Tibial artery (tissue), 4 donors: ENCODE measurements at places on chromosomes 1 and 21.
A peak's percentile ranks its signal among the peaks of the same experiment; 100 is the strongest.

DNA sequence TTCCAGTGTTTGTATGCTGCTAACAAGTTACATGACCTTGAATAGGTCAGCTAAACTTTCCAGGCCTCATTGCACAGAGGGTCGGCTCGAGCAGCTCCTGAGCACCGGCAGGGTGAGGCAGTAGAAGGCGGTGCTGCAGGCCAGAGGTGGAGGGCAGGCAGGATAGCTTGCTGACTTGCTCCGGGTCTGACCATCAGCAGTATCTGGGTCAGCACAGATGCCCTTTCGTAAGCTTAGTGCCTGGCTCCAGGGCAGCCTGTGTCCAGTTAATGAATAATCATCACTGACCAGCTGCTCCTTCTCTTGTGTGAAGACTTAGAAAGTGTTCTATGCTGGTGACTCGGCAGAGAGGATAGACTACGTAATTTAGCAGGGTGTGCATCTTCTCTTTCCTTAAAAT, 6.9 kb downstream of the MAPKAPK2 start:
- DNase-seq = no peak

DNA sequence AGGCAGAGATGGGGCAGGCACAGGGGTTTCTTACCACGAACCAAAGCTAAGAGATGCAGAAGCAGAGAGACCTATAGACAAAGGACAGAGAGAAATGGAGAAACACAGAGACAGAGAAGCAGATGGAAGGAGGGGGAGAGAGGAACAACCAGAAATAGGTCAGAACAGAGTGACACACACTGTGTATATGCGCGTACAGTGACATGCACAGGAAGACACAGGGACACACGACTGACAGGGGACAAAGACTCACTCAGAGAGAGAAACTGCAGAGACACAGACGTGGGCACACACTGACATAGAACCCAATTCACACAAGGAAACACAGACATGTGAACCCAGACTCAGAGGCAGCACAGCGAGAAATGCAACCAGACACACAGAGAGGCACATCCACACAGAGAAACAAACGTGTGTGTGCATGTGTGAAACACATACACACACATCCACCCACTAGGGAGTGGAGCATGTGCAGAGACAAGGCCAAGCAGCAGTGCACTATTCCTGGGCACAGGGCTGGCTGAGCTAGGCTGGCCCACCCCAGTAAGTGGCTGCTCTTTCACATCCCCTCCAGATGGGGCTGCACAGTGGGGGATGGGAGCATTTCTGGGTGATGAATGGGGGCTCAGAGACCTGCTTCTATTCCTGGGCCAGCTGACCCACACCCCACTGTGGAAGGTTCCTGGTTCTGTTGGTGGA, 123.4 kb upstream of the CSF3R start:
- DNase-seq = no peak

GRCh38 chr1:248810727-248811513, 14.8 kb downstream of the SH3BP5L start:
- DNase-seq = peak; percentile 47

- DNase-seq = no peak
Measured at GRCh38 chr1:46577671-46578070, 26.2 kb upstream of the KNCN start.

DNA sequence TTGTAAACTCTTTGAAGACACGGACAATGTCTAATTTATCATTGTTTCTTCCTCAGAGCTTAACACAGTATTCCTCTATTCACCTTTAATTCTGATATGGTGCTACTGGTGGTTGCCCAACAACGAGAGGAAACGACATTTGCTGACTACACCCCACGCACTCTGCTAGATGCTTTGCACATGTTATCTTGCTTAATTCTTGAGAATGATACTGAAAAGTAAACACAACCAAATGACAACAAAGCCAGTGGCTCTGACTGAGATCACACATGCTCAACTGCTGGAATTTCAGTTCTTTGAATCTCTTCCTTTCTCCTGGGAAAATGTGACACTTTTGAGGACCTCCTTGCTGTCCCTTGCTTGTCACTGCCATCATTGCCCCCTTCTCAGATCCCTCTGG, 37.2 kb upstream of the DDAH1 start:
- no peak for DNase-seq

DNA sequence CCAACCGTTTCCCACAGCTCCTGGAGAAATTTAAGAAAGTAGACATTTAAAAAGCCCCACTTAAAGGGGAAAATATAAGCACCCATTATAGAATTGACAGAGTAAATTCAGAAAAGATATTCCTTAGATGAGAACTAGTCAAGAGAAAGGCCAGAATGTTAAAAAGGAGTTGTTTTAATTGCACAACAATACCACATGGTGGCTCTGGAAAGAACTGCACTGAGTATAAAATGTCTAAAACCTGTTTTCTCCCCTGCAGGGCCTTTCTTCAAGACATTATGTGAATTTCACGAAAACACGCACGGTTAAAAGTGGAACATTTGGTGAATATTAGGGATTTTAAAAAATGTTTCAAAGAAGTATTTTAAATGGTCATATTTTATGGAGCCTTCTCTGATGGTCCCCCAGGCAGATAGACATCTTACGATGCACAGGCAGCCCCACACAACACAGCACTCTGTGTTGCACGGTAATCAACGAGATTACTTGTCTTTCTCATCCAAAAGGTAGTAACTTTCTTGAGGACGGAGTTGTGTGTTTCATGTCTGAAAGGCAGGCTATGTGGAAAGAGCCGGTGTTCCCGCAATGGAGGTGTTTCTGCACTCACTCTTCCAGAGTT, 101.9 kb downstream of the PRRX1 start:
- no peak for DNase-seq

DNA sequence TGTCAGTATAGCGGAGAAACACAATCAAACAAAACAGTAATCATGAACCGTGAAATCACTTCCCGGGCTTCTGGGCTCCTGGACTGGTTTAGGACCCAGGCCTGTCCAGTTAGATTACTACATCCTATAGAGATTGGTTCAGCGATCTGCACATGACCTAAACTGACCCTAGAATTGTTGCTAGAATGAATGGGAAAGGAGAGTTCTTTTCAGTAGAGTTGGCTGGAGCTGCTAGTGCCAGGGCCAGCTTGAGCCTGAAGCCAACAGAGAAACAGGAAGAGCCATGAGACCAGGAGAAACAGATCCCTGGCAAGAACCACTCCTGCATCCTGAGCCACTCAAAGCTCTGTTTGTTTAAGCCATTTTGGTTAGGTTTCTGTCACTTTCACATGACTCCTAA, 474.3 kb upstream of the C1orf87 start:
- DNase-seq = no peak

GRCh38 chr21:44450999-44451398, 4.3 kb upstream of the LRRC3 start:
- DNase-seq = no peak

GRCh38 chr1:160189649-160190625, at the start of gene CASQ1:
TSS of gene CASQ1 (plus strand) at chr1:160190575. CDS start at chr1:160190752, 177 bp downstream.
- peak; percentile 89 for DNase-seq

GRCh38 chr1:201795066-201795465, 33.9 kb upstream of the IPO9 start:
- no peak for DNase-seq

- no peak for DNase-seq
Measured at GRCh38 chr1:41954533-41954944, 35.8 kb upstream of the HIVEP3 start.

DNA sequence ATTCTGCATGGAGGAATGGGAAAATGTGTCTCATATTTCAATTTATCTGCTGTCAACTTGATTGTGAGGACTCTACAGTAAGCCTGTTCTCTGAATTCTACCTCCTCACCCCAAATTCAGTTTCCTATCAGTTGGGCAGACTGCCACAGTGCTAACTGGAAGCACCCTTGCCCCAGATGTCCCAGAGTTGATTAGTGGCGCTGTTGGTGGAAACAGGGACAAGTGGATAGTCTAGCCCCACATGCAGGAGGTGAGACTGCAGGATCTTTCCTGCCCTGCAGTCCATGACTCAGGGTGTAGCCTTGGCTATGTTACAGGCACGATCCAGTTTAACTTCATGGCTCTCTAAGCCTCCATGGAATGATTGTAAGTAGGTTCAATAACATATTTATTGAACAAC, 22.1 kb downstream of the ADAM30 start:
- no peak for DNase-seq

- no peak for DNase-seq
Measured at GRCh38 chr1:172408958-172409357, 11.5 kb upstream of the C1orf105 start.

DNA sequence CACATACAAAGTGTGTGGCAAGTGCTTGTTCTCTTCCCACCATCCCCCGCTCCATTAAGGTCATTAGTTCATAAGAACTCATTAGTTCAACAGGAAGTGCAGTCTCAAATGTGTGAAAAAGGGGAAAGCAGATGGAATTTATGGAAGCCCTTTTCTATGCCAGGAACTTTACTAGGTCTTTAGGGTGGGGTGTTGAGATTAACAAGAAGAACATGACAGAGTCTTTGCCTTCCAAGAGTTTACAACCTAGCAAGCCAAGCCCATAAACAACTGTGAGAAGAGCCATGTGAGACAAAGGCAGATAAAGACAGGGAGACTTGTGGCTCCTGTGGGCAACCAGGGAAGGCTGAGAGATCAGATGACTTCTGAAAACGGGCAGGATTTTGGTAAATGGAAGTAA, 21.4 kb downstream of the PLEKHA6 start:
- no peak for DNase-seq

- no peak for DNase-seq
Measured at GRCh38 chr1:231817801-231818200, 191.2 kb downstream of the DISC1 start.

GRCh38 chr1:166910396-166910994, 34.4 kb upstream of the TADA1 start:
- no peak for DNase-seq

- DNase-seq = no peak
Measured at GRCh38 chr1:106907795-106908194, 148.7 kb upstream of the PRMT6 start.

DNA sequence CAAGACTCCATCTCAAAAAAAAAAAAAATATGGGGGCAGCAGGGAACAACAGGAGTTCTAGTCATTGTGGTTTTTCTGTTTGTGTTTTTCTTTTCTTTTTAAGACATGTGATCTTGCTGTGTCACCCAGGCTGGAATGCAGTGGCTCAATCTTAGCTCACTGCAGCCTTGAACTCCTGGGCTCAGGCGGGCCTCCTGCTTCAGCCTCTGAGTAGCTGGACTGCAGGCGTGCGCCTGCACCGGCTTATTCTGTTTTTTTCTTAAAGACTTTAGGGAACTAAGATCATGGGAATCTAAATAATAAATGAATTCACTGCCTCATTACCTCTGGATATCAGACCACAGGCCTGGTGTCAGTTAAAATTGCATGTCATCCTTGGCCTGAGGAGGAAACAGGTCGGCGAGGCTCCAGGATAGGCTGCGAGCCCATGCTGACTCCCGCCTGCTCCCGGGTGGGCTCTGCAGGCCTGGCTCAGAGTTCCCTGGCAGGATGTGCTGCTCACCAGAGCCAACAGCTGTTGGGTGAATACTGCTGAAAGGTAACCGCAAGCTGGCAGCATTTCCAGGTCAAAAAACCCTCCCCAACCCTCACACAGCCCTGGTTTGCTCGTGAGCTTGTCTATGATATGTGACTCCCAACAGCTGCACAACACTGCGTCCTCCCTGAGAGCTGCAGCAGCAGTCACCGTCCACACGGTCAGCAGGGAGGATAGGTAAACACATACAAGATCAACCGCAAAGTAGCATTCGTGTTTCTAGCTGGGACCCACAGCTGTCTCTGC, 58.1 kb downstream of the SCCPDH start:
- no peak for DNase-seq

GRCh38 chr1:220906561-220907334, 27.5 kb downstream of the HLX start:
- DNase-seq = no peak

GRCh38 chr1:16155537-16156410, at the start of gene EPHA2:
TSS of gene EPHA2 (minus strand) at chr1:16156069. CDS start at chr1:16155932, 137 bp downstream.
- DNase-seq = peak; percentile 90

- DNase-seq = no peak
Measured at GRCh38 chr1:169682071-169682470, 29.3 kb downstream of the SELL start.

- DNase-seq = no peak
Measured at GRCh38 chr1:47830641-47831333, 166.4 kb downstream of the TRABD2B start.

- DNase-seq = no peak
Measured at GRCh38 chr1:198304431-198304830, 147.6 kb downstream of the NEK7 start.

- no peak for DNase-seq
Measured at GRCh38 chr1:41862384-41863221, 56.1 kb downstream of the HIVEP3 start.

DNA sequence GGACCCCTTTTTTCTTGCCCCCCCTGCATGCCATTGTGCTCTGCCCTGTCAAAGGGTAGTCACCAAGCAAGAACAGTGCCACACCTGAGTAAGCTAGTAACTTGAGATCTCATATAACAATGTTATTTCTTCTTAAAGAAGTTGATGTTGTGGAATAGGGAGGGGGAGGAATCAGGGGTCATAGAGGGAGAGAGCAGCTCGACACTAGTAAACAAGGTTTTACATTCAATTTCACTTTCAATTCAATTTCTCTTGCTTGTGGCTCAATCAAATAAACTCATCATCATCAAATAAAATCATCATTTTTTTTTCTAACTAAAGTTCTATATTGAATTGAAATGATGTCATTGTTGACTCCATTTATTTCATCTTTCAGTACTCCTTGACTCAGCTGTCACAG, 106.4 kb downstream of the CRB1 start:
- no peak for DNase-seq

- no peak for DNase-seq
Measured at GRCh38 chr1:6459850-6460265, 6.1 kb downstream of the TNFRSF25 start.

DNA sequence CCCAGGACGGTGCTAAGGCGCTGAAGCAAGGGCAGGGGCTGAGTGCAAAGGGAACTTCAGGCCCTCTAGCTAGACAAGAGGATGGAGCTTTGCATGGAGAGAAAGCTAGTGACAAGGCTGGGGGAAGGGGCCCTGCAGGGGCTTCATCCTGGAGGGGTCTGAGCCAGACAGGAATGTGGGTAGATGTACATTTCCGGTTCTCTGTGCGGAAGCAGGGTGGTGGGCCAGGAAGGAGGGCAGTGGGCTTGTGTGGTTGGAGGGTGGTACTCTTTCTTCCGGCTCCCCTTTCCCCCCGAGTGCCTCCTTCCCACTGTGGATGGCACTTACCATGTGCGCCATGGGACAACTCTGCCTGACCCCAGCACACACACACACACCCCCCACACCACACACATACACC, 1.5 kb downstream of the KISS1 start:
- no peak for DNase-seq

DNA sequence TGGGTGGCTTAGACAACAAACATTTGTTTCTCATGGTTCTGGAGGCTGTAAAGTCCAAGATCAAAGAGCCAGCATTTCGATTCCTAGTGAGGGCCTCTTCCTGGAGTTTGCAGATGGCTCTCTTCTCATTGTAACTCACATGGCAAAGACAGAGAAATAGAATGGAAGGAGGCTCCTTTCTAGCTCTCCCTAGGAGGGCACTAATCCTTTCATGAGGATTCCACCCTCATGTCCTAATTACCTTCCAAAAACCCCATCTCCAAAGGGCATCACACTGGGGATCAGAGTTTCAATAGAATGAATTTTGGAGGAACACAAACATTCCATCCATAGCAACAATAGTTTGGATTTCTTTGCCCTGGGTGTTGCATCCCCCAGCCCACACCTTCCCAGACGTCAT, 247.3 kb downstream of the TTLL7 start:
- no peak for DNase-seq

- no peak for DNase-seq
Measured at GRCh38 chr1:52503706-52504105, 49.2 kb downstream of the TUT4 start.
